Stimulated activated CD4-positive, alpha-beta T cell treated with anti-CD3 and anti-CD28 coated beads, Interleukin-2, amount 100 ng/mL, for 24 hours (primary cell): ENCODE measurements at places on chromosomes 4 and X.

- no peak for DNase-seq
Observed at GRCh38 chrX:106404512-106404911, 207.3 kb upstream of the RADX start.

- no peak for DNase-seq
Observed at GRCh38 chr4:44756559-44756958, 30.2 kb upstream of the GNPDA2 start.

DNA sequence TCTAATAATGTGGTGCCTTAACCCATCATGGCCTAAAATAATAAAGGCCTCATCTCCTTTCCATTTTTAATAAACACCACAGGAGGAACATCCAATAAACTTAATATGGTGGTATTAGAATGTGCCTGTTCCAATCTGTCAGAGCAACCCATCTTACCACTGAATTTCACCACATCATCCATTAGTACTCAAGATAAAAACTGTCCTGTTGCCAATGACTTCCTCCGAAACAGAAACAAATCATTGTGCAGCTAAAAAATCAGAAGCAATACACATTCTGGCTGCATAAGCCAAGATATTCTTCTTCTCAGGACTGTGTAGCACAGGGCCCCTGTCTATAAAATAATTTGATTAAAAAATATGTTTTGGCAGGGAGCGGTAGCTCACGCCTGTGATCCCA, 18.5 kb downstream of the TLR10 start:
- no peak for DNase-seq

DNA sequence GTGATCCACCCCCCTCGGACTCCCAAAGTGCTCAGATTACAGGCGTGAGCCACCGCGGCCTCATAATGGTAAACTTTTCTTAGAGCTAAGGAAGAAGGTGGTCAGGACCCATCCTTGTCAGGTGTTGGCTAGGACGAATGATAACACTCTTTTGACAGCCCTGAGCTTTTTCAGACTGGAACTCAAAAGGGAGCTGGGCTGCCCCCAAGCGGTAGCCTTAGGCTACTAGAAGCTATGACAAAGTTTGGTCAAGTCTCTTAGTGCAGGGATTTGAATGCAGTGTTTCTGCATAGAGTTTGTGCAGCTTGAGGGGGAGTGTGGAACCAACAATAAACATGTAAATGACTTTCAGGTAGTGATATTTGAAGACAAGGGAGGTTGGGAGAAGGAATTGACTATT, 11.8 kb upstream of the HSD17B10 start:
- peak; percentile 35 for DNase-seq

GRCh38 chrX:6917666-6918065, 229.8 kb upstream of the STS start:
- DNase-seq: no peak

DNA sequence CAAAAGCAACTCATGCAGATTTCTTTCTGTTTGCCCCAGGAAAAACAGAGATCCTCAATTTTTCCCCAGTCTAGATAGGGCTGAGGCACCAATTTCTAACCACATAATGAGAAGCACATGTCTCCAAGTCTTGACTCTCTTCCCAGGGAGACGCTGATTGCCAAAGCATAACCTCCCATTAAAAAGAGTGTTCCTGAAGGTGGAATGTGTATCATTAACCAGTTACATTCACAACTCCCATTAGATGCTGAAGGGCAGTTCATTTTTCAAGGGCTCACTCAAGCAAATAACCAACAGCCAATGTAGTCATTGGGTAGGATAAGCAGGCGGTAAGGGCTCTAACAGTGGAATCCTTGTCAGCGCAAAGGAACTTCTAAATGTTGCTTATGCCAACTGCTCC, 27.5 kb downstream of the TMEM47 start:
- no peak for DNase-seq

- DNase-seq: no peak
Observed at GRCh38 chrX:110086162-110086915, 83.4 kb downstream of the TMEM164 start.

DNA sequence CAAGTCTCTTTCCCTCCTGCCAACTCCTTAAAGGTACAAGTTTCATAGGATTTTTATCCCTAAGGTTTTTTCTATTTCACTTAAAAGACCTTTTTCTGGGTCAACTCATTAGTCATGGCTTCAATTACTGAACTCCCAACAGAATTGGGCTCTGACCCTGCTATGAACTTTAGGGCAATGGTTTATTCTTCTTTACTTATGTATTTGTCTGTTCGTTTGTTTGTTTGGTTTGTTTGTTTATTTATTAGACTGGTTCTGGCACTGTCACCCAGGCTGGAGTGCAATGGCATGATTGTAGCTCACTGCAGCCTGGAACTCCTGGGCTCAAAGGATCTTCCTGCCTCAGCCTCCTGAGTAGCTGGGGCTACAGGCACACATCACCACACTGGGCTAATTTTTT, 5.9 kb upstream of the NOCT start:
- no peak for DNase-seq

GRCh38 chr4:106496061-106496460, 127.5 kb upstream of the GIMD1 start:
- no peak for DNase-seq

DNA sequence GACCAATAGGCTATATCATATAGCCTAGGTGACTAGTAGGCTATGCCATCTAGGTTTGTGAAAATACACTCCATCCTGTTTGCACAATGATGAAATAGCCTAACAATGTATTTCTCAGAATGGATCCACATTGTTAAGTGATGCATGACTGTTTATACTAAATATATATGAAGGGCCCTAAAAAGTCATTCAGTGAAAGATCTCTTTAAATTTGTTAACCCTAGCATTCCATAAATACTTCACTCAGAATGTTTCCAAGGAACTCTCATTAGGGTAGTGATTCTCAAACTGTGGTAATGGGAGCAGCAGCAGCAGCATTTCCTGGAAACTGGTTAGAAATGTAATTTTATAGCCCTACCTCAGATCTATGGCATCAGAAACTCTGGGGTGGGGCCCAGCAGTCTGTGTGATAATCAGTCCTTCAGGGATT, 74.9 kb downstream of the PRRG1 start:
- DNase-seq: no peak

GRCh38 chr4:74455361-74456055, 10.6 kb downstream of the AREG start:
- DNase-seq: no peak

DNA sequence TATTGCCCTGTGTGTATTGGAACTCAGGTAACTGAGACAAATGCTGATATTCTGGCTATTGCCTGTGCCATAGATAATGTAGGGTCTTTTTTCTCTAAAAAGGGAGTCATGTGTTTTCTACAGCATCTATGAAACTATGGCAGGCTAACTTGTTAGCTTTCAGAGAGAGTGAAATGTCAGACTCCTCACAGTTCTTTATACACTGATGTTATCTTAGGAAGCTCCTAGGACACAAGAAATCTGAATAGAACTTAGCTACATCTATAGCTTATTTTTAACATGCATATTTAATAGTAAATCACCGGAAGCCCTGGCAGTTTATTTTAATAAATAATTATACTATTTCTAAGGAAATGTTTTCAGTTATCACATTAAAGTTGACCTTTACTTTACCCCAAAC, 369.6 kb downstream of the NAF1 start:
- DNase-seq: no peak

DNA sequence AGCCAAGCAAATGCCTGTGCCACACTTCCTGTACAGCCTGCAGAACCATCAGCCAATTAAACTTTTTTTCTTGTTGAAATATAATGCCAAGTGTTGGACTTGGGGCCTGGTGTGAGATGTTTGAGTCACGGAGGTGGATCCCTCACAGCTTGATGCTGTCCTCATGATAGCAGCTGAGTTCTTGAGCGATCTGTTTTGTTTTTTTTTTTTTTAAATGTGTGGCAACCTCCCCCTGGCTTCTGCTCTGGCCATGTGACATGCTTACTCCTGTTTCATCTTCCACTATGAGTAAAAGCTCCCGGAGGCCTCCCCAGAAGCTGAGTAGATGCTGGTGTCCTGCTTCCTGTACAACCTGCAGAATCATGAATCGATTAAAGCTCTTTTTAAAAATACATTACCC, 973.3 kb upstream of the FTHL17 start:
- DNase-seq: no peak

DNA sequence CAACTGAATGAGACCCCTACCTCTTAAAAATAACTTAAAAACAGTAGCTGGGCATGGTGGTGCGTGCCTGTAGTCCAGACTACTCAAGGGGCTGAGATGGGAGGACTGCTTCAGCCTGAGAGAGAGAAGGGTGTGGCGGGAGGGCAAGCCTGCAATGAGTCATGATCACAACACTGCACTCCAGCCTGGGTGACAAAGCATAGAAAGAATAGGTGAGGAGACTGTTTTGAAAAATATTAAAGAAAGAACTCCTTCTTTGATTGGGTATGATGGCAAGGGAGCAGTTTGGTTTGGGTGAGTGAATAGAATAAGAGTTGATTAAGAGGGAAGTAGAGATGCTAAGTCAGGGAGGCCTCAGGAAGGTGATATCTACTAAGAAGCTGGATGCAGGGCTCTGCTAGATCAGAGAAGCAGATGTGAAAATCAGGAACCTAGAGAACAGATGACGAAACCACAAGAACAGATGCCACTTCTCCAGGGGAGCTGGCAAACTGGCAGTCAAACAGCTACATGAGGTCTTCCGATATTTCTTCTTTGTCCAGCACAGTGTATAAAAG, 318.6 kb downstream of the OPHN1 start:
- no peak for DNase-seq

DNA sequence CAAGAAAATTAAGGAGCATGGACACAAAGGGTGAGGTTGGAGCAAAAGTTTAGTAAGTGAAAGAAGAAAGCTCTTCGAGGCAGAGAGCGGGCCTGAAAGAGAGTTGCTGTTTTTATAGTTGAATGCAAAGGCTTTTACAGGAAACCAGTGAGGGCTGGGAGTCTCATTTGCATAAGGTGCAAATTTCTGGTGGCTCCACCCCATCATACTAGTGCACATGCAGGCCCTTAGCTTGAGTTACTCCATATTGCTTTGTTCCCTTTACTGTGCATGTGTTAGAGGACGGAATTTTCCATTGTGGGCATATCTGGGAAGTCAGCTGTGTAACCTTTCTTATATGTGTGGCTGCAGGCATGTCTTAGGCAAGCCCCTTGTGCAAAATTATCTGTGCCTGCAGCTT, 48.0 kb downstream of the CPE start:
- no peak for DNase-seq

DNA sequence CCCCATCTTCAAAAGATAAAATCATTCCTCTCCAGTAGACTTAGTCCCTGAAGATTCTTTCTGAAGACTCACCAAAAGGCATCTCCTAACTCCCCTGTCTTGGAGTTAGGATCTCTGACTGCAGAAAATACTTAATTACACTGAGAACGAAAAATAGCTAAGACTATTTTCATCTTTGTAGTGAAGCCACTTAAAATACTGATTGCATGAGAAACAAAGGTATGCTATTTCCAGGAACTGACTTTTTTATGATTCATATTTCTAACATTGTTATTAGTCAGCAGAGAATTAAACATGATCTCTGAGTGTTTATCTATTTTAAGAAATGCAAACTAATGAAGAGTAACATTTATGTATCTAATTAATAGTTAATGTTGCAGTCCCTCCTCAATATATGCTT, 71.8 kb upstream of the NR3C2 start:
- DNase-seq: no peak

GRCh38 chr4:79528241-79528706, 120.2 kb upstream of the GK2 start:
- no peak for DNase-seq

DNA sequence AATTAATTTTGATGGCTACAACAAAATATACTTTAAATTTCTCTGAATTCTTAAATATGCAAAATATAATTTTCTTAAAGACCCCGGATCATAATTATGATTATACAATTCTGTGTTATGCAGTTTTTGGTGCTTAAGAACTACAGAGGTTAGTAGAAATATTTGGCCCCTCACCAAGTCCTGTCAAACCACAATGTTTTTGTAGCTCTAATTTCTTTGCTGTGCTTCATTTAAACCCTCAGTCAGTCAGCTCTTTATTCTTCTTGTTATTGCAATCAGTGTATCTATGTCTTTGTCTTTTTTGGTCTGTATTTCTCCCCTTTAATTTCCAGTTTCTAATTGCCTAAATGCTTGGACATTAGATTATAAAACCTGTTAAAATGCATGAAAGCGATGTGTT, 186.1 kb downstream of the CAMK2D start:
- DNase-seq: no peak

GRCh38 chr4:155592938-155593297, 73.7 kb upstream of the GUCY1A1 start:
- DNase-seq: no peak

DNA sequence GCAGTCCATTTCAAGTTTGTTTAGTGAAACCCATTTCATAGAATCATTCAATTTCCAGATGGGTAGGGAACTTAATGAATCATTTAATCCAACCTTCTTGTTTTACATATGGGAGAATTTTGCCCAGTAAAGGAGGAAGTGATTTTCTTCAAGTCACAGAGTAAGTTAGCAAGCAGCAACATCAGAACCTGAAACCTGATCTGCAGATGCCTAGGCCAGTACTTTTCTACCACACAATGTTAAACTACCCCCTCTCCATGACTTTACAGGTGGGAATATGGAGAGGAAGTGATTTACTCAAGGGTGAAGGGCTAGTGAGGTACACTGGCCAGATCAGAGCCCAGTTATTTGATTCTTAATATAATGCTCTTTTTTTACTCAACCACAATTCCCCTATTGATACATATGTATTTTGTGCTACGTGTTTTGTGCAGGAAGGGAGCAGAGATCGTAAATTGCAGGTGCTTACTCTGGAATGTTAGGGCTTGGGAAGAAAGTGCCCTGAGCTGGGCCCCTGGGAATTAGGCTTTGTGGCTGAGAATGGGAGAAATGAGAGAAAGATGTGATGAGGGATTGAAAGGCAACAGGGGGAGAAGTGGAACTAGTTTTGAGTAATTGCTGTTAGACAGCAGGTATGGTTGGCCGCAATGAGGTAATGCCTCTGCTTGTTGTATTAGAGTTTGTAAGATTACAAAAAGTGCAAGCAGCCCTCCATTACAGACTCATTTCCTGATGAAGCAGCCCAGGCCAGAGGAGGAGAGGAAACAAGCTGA, 6.8 kb downstream of the LHFPL1 start:
- DNase-seq: no peak

DNA sequence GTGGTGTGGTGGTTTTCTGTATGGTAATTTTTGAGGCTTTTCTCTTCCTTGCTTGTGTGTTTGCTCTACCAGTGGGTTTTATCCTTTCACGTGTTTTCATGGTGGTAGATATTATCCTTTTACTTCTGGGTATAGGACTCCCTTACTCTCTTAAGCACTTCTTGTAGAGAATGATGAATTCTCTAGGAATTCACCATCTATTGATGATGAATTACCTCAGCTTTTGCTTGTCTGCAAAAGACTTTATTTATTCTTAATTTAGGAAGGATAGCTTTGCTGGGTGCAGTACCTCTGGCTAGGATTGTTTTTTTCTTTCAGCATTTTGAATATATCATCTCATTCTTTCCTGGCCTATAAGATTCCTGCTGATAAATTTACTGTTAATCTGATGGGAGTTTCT, 415.3 kb downstream of the PDGFC start:
- DNase-seq: no peak

- no peak for DNase-seq
Observed at GRCh38 chr4:128793859-128794672, 15.4 kb upstream of the JADE1 start.
